ENCODE measurements at places on chromosomes 2 and 18. TPM values are rescaled to one million over a fixed set of nuclear protein-coding genes. Genes with fewer than 3 reads are reported as not detected.

The GNAL gene
- total RNA-seq: 3.6 TPM

DNA sequence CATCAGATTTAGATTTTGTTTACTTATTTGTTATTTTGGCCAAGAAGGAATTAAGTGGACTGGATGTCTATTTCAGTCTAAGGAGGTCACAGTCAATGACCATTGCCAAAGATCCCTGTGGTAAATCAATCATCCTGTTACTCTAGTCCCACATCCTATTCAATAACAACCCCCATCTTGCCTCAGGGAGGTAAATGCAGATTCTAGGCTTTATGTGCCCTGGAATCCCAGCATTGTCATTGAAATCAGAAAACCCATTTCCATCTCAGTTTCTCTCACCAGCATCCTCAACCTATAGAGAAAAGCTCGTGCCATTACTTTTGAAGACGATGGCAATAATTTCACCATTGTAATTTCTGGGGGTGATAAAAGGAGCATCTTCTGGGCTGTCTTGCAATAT, 71.8 kb downstream of the SKA1 start:
- H3K4me1 ChIP-seq: no peaks in the 10 kb centered on the region
- no peaks in the 10 kb centered on the region for H3K36me3 ChIP-seq
- DNase-seq: no peak

- peaks cover 2% of the 10 kb centered on the region for H3K27me3 ChIP-seq
- no peak overlapping the region for H3K4me3 ChIP-seq
- no peaks in the 10 kb centered on the region for H3K4me1 ChIP-seq
- DNase-seq: no peak
Measured at GRCh38 chr2:44836174-44836573, 105.3 kb upstream of the SIX3 start.

The GALNT5 gene
- total RNA-seq: 2.2 TPM

The NBAS gene
- total RNA-seq: 57.6 TPM

The DIS3L2 gene
- 20.5 TPM for total RNA-seq
